Foreskin fibroblast (primary cell): ENCODE measurements at places on chromosomes 4 and X.

- DNase-seq: no peak
These were observed 163.2 kb downstream of the FRAS1 start for GRCh38 chr4:78220283-78220682.

DNA sequence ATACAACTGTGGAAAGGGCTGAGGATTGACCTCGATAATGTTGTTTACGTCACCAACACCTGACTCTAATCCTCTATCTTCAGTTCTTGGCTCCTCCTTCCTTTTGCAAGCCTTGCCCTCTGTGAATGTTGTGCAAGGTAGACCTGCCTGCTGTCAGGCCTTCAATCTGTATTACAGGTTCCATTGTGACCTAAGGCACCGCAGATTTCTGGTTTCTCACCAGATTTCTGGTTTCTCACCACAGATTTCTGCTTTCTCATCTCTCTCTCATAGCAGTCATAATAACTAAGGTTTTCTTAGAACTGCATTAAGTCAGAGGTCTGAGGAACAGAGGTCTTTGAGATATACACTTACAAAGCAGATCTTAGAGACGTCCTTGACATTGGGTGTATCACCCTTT, 51.5 kb upstream of the ETNPPL start:
- no peak for DNase-seq

DNA sequence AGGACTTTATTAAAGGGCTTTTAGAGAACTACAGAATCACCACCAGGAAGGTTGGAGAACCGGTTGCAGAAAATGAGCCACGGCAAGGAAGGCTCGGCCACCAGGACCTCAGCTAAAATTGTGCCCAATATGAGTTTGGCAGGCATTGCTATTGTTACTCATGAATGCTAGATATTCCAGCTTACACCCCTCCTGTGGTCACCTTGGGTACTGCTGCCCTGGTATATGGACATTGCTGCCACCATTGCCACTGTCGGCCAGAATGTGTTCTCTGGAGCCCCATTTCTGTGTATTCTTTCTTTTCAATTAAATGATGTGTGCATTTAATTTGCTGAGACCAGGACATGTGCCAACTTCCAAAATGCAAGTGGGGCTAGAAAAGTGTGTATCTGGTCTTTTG, 626.7 kb upstream of the BOD1L1 start:
- peak; percentile 39 for DNase-seq

DNA sequence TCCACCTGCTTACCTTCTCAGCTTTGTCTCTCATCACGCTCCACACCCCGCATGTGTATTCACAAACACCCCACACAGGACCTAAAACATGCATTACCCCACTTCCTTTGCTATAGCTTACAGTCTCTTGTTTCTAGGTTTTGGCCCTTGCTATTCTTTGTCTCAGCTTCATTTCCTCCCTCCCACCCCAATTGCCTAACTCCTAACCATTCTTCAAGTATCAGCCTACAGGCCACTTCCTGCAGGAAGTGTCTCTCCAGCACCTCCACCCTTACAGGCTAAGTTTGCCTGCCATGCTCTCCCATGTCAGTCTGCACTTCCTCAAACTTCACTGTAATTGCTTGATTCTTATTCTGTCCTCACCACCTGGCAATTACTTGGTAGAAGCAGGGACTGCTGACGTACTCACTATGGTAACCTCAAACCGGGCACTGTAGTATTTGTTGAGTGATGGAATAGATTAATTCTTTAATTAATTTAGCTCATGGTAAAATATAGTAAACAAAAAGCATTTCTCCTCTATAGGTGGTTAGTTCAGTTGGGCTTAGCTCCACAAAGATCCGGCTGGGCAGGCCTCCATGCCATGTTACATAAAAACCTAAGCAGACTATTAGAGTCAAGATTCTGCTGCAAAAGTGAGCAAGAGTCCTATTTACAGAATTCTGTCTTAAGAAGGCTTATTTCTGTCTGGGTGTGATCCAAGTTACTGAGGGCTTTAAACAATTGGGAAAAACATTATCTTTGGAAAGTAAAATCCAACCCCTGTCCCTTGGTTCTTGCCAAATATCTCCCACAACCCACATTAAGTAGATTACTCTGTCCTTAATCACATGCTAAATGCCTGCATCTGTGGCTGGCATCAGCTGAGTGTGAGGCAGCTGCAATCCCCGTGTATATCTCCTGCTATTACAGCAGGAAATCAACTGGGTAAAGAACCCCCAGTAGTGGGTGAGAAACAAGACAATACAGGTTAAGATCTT, 124.7 kb upstream of the CPEB2 start:
- no peak for DNase-seq

DNA sequence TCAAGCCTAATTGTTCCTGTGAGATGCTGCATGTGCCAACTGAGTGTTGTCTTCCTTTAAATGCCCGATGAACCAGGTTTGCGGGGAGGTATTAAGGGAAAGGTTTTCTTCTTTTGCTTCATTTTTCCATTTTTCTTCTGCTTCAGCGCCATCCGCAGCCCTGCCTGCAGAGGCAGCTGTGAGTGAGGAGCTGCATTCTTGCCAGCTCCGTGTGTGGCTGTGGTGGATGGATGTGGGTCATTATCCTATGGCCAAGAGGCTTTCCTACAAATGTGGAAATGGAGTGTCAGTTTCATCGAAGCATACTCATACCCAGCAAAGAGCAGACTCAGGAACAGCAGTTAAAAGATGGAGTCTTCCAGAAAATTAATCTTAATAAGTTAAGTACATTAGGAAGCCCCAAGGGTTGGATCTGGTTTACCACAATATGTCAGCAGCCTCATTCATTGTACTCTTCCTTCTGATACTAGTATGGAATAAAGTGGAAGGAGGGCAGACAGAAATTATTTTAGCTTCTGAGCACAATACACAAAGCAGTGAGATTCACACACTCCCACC, 37.6 kb downstream of the TNIP3 start:
- no peak for DNase-seq

DNA sequence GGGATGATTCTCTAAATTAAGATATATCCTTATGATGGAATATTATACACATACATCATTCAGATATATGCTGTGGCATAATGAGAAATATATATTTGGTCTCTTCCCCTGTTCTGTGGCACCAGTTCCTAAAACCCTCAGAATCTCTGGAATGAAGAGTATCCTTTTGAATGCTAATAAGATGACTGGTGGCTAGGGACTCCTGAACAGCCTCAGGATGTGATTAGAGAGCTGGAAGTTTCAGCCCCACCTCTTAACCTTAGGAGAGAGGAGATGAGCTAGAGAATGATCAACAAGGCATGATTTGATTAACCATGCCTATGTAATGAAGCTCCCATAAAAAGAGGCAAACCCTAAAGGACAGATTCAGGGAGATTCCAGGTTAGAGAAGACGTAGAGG, 632.0 kb downstream of the IQCM start:
- DNase-seq: no peak

- DNase-seq: no peak
These were observed 6.5 kb downstream of the PPP2R2C start for GRCh38 chr4:6465955-6466354.

DNA sequence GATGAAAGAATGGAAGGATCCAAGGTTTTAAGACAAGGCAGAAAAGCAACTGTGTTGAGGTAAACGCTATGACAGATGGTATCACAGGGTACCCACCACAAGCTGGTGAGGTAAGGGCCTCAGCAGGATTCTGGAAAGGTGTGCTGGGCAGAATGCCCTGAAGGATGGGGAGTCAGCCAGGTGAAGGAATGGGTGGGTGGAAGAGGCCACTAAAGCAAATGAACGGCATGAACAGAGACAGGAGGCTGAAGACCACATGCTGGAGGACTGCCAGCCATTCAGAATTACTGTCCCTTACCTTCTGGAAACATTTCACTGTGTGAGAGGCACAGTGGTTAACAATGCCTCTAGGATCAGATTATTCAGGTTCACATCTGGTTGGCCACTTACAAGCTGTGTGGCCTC, 23.6 kb downstream of the GPRIN3 start:
- DNase-seq: no peak

DNA sequence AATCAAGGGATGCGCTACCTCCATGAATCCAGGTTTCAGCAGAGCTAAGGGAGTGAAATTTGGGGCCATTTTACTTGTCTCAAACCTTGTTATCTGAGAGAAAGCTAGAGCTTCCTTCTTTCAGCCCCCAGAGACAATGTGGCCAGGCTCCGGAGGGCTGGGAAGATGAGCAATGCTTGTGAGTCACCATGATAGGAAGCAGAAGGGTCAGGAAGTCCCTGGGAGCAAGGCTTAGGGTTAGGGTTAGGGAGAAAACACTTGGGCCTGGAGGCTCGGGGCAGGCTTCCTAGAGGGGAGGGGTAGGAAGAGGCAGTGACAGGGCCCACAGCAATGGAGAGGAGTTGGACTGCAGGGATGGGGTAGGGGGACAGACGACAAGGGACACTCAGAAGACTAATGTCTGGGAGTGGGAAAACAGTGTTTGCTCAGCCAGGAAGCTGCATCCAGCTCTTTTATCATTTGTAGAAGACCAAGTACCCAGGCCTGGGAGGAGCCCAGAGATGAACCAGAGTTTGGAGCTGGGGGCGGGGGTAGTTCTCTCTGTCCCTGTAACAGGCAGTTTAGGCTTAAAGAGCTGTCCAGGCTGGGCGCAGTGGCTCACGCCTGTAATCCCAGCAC, 16.4 kb upstream of the PORCN start:
- DNase-seq: peak; percentile 77

DNA sequence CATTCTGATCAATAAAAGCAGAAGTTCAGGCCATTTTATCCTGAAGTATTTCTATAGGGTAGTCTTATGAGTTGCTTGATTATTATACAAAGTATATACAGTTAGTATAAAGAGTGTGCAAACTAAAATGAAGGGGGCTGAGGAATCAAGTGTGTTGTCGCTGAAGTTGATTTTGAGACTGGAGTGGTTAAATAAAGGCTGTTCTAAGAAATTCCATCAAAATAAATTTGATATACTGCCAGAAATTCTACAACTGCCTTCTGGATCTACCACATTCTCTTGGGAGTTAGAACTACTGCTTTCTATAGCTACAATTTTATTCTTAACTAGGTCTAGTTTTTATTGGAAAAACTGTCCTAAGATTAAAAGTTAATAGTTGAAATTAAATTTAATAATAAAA, 12.4 kb downstream of the EDNRA start:
- no peak for DNase-seq

- peak; percentile 43 for DNase-seq
These were observed 31.5 kb downstream of the TEC start for GRCh38 chr4:48237996-48238645.

DNA sequence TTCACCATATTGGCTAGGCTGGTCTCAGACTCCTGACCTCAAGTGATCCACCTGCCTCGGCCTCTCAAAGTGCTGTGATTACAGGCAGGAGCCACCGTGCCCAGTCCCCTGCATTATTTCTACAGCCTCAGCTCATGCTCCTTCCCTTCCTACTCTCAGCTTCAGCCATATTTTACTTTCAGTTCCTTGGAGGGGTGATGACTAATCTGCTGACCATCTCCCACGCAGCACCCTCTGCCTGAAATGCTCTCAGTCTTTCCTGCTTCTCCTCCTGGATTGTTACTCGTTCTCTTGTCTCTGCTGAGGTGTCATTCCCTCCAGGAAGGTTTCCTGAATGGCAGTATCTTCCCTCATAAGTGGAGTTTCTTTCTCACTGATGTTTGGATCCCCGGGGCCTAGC, 63.3 kb downstream of the MOSPD2 start:
- DNase-seq: peak; percentile 72

DNA sequence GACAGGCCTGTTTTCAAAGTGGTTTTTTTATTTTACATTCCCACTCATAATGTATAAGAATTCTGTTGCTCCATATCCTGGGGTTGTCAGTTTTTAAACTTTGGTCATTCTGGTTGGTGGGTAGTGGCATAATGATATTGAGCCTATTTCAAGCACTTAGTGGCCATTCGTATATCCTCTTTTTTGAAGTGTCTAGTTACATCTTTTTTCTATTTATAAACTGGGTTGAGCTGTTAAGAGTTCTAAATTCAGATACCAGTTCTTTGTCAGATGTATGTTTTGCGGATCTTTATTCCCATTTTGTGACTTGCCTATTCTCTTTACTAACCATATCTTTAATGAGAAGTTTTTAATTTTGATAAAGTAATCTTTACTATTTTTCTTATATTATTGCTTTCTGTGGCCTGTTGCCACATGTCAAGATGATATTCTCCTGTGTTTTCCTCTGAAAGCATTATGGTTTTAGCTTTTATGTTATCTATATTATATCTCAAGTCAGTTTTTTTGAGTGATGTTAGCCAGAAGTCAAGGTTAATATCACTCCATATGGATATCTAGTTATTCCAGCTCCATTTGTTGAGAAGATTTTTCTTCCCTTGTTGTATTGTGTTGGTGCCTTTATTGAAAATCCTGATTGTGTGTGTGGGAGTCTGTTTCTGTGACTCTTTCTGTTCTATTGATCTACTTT, 110.9 kb downstream of the FHIP1A start:
- no peak for DNase-seq

- no peak for DNase-seq
These were observed 40.5 kb downstream of the NFKB1 start for GRCh38 chr4:102541697-102542096.

GRCh38 chr4:144591401-144591800, 54.6 kb upstream of the HHIP start:
- peak; percentile 94 for DNase-seq

DNA sequence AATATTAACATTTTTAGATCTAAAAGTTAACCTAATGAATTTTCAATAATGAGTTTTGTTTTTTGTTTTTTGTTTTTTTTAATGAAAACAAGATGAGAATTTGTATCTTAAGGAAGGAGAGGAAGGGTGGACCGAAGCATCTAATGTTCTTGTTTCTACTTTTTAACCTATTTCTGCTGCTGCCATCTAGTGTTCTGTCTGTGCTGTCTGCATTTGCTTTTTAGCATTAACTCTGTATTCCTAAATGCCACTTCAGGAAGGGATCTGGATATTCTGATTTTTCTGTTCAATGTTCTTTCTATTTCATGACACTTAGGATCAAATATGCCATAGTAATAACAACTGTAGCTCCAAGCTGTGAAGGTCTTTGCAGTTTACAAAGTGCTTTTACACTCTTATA, 161.7 kb downstream of the BRWD3 start:
- DNase-seq: no peak

- no peak for DNase-seq
These were observed 57.5 kb downstream of the HADH start for GRCh38 chr4:108047199-108047598.

DNA sequence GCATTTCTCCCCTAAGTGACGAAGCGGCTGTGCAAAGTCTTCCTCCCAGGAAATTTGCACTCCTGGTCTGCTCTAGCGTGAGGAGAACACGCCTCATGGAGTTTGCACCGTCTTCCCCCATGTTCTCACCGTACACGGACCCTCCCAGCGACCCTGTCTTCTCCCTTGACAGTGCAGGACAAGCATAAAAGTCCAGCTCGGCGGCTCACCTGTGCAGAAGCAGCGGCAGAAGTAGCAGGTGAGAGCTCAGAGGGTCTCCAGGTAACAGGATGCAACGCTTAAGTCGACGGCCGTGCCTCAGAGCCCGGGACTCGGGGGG, 314 bp downstream of the P2RY8 start:
- no peak for DNase-seq

- peak; percentile 50 for DNase-seq
These were observed 141.7 kb upstream of the SCML1 start for GRCh38 chrX:17595456-17596035.

GRCh38 chr4:13263967-13264525, 220.1 kb downstream of the RAB28 start:
- no peak for DNase-seq
